OCI-LY7 (cell line): ENCODE measurements at places on chromosomes 5 and 9. TPM values are rescaled to one million over a fixed set of nuclear protein-coding genes. Genes with fewer than 3 reads are reported as not detected.

Gene PCDH12
- total RNA-seq = not detected in 2 replicates

Gene GDA
- total RNA-seq = not detected in 2 replicates

DNA sequence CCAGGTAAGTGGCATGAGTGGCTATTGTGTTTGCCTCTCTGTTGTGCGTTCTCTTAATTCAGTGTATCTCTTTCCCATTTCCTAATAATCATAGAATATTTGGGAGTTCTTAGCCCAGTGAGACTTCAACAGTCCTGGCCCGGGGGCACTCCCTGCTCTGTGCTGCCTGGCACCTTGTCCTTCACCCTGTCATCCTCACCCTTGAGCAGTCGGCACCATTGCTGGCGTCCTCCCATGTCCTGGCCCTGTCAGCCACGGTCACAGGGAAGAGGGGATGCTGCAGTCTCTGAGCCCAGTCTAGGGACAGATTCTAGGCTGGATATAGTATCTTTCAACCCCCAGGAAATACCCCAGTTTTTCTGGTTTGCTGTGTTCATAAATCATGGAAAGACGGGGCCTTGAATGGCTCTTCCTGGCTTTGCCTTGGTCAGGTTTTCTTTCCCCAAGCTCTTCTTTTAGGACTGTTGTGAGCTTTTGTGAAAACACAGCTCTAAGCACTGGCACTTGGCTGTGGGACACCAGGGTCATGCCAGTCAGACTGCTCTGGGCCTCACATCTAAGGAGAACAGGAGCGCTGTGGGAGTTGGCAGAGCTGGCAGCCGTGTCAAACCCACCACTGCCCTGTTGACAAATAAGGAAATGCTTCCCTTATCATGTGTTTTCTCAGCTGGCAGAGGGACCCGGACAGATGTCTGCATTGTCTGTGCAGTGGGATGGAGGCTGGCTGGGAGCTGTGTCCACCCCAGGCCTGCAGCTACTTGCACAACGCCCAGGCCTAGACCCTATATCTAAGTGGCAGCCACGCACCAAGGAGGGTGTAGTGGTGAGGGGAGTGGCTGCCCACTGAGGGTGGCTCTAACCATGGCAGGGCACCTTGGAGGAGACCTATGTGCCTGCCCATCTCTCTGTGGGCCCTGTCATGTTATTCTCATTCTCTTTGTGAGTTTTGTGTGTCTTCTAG, 378.6 kb downstream of the ICE1 start:
- DNase-seq = no peak

GRCh38 chr9:89352451-89352850, 34.2 kb downstream of the SECISBP2 start:
- DNase-seq = no peak

GRCh38 chr9:126532019-126532462, 81.7 kb upstream of the LMX1B start:
- no peak for DNase-seq

DNA sequence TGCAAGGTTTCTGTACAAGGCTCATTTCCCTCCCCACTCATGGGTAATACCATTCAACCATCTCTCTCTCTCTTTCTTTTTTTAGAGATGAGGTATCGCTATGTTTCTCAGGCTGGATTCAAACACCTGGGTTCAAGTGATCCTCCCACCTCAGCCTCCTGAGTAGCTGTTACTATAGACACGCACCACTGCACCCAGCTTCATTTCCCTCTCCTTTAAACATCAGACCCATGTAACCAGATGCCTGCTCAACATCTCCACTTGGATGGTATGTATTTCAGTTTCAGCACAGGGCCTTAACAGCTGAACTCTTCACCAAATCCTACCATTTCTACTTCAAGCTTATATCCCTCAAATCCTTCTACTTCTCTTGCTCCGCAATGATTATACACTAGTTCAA, 117.4 kb downstream of the SSBP2 start:
- peak; percentile 81 for DNase-seq

- no peak for DNase-seq
Observed at GRCh38 chr9:104606152-104606551, 725 bp upstream of the OR13C2 start.
